Stimulated activated CD4-positive, alpha-beta T cell treated with anti-CD3 and anti-CD28 coated beads, Interleukin-4, amount 100 ng/mL, for 48 hours (primary cell): ENCODE measurements at places on chromosomes 6 and 20.
A peak's percentile ranks its signal among the peaks of the same experiment; 100 is the strongest.

DNA sequence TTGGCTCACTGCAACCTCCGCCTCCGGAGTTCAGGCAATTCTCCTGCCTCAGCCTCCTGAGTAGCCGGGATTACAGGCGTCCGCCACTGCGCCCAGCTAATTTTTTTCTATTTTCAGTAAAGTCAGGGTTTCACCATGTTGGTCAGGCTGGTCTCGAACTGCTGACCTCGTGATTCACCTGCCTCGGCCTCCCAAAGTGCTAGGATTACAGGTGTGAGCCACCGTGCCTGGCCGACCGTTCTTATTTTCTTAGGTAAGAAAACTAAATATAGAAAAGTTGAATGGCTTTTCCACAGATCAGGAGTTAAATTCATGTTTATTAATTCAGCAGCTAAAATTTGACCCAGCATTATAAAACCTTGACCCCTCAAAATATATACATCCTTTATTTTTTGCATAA is 238.7 kb downstream of the TRDN start:
- DNase-seq: no peak

DNA sequence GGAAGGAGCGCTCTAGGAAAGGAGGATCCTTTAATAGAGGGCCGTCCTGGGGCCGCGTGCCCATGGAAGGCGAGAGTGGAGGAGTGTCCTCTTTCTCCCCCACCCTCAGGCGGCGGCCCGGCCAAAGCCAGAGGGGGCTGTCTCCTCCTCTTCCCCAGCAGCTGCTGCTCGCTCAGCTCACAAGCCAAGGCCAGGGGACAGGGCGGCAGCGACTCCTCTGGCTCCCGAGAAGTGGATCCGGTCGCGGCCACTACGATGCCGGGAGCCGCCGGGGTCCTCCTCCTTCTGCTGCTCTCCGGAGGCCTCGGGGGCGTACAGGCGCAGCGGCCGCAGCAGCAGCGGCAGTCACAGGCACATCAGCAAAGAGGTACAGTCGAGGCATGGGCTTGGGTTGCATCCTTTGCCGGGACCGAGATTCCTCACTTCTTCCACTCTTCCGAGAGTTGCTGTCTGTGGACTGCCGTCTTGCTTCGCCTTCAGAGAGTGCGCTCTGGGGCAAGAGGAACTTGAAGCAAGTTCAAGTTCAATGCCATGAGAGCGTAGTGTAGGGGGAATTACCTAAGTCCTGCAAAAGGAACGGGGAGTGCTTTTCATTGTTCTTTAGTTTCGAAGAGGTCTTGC is at the start of gene LAMA2:
Gene LAMA2 (plus strand): TSS at position 148 of the 621 bp plus-strand sequence. CDS start 108 bp downstream, at position 256.
- DNase-seq: no peak

- peak; percentile 30 for DNase-seq
Observed at GRCh38 chr6:24775520-24776058, 852 bp downstream of the GMNN start.

- DNase-seq: no peak
Observed at GRCh38 chr6:69343851-69344250, 453.0 kb downstream of the LMBRD1 start.

DNA sequence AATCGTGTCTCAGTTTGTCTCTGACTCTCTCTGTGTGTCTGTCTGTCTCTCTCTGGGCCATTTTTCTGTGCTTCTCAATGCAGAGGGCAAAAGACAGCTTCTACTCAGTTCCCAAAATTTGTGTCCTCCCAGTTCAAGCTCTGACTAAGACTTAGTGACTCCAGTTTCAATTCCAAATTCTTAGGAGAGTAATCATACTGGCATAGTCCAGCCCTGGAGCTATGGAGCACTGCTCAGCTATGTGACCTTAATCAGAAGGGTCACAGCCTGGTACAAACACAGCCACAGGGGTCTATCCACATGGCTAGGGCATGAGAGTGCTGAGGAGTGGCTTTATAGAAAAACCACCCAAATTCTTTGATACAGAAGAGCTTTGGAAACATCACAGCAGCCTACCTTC is 91.9 kb downstream of the FOXF2 start:
- no peak for DNase-seq

GRCh38 chr6:85506441-85507093 is 56.7 kb downstream of the NT5E start:
- DNase-seq: peak; percentile 23

GRCh38 chr20:40892642-40893041 is 136.0 kb upstream of the TOP1 start:
- DNase-seq: no peak

GRCh38 chr20:31580706-31581105 is 24.4 kb upstream of the ID1 start:
- DNase-seq: no peak

- DNase-seq: no peak
Observed at GRCh38 chr6:125930765-125931418, 25.7 kb upstream of the HINT3 start.

DNA sequence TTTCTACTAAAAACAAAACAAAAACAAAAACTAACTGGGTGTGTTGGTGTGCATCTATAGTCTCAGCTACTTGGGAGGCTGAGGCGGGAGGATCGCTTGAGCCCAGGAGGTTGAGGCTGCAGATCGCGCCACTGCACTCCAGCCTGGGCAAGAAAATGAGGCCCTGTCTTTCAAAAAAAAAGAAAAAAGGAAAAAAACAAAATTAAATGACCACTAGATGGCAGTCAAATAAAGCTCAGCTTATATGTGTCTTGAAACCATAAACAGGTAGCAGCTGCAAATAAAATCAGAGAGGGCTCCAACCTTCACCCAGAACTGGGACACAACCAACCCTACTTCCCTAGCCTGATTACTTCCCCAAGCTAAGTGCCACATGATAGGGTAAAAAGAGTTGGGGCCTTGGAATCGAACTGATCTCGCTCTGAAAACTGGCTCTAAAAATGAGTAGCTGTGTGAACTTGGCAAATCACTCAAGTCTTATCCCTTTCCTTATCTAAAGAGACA is 67.1 kb upstream of the ADGRF4 start:
- no peak for DNase-seq

DNA sequence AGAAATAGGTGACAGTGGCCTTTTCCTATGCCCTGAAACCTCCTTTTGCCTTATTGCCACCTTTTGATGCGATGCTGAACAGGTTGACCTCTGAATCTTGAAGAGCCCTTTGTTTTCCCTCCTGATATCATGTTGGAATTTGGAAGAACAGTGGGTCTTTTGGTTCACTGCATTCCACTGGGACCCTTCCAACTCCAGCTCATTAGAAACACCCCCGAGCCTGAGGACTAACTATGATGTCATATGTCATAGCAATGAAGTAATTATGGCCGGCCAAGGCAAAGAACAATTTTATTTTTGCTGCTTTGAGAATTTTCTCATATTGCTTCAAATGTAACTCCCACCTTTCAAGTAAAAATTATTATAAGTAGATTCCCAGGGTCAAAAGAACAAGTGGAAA is 353.4 kb upstream of the JAG1 start:
- DNase-seq: no peak

- no peak for DNase-seq
Observed at GRCh38 chr6:129673748-129674147, 36.2 kb downstream of the ARHGAP18 start.

DNA sequence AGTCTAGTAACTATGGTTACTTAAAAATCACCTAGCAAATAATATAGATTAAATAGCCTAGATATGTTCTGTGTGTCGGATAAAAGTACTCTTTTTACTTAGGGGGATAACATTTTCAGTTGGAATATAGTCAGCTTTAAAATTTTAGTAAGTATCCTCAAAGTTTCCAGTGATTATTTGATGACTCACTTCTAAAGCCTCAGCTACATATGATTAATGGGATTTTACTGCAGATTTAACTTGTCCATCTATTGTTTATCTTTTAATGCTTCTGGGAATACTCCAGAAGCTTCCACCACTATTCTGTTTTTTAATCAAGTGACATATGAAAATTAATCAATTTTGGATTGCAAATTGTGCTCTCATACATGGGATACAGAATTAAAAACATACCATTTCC is 8.7 kb upstream of the TENT5A start:
- DNase-seq: no peak

DNA sequence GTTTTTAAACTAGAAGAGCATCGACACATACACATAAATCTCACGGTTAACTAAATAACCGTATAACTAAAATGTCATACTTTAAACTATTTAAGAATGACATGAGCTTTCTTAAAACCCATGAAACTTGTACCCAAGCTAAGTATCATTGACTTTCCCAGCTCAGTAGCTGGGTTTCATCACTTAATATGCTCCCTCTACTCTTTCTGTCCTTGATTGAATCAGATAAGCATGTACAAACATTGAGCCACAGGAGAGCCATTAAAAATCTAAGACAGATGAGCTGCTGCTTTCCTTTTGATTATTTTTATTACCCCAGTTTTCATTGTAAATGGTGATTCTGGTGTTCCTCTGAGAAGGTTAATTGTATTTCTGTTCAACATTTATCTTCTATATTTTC is 115.8 kb downstream of the FOXO3 start:
- no peak for DNase-seq

GRCh38 chr6:86331919-86332318 is 605.4 kb upstream of the HTR1E start:
- no peak for DNase-seq

DNA sequence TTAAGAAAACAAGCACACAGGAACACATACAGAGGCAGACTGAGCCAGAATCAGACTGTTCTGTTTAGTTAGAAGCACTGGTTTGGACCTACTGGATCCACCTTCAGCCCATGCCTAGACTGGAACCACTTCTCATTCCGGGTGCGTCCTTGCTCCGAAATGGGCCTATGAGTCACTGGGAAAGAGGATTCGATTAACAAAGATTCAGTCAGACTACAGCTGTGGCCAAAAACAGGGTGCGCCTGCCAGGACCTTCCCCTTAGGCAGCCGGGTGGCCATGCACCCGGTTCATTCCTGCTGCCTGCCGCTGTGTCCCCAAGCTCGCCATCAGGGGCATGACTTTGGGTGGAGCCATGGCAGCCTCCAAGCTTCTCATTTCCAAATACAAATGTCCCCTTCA is 14.5 kb upstream of the KCNK5 start:
- DNase-seq: no peak

DNA sequence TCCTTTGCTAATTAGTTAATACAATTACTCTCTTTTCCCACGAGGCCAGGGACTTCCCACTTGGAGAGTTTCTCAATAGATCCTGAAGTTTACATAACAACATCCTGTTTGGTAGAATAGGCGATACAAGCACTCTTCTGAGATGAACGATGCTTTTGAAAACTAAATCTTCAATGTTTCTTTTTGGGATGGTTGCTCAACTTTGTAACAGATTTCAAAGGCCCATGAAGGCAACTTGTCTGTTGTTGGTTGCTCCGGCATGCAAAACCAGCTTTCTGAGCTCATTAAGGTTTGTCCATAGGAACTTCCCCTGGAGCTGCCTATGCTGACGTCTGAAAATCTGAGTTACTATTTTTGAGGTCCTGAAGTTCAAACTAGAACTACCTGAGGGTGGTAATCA is 25.9 kb upstream of the ROS1 start:
- no peak for DNase-seq

DNA sequence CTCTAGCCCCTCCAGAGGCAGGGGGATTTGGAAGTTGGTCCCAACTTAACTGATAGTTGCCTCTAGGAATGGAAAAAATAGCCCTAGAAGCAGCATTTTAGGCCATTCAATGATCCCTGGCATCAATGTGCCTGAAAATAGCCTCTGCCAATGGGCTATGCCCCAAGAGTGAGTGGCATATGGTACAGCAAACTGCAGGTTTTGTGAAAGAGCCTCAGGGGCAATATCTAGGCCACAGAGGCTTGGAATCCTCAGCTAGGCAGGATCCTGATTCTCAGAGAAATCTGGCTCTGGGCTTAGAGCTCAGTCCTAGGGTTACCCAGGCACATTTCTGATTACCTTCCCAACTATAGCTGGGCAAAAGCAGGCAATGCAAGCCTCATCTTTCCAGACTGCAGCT is 104.4 kb upstream of the MOCS1 start:
- DNase-seq: no peak

- no peak for DNase-seq
Observed at GRCh38 chr20:43975096-43975768, 60.6 kb downstream of the TOX2 start.

DNA sequence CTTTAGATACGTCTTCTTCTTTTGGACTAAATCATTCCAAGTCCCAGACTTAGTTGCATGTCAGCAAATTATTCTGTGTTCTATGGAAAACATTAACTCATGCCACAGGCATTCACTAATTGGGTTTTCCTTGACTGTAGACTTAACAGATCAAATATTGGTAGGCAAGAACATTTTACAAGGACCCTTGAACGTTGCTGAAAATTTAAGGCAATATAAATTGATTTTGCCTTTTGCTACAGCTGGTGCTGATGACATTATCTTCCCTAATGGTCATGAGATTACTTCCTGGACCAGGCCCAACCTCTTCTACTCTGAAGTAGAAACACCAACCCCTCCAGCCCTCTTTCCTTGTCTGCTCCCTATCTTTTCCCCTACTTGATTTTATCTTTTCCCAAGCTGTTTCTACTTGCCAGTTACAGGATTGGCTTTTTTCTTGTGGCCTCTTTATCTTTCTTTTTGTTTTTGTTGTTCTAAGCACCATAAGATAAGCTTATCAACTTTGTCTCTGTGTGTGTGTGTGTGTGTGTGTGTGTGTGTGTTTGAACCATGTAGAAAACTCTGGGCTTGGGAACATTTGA is 514.0 kb upstream of the SOX4 start:
- no peak for DNase-seq

GRCh38 chr20:10920396-10920795 is 246.6 kb upstream of the JAG1 start:
- DNase-seq: no peak

DNA sequence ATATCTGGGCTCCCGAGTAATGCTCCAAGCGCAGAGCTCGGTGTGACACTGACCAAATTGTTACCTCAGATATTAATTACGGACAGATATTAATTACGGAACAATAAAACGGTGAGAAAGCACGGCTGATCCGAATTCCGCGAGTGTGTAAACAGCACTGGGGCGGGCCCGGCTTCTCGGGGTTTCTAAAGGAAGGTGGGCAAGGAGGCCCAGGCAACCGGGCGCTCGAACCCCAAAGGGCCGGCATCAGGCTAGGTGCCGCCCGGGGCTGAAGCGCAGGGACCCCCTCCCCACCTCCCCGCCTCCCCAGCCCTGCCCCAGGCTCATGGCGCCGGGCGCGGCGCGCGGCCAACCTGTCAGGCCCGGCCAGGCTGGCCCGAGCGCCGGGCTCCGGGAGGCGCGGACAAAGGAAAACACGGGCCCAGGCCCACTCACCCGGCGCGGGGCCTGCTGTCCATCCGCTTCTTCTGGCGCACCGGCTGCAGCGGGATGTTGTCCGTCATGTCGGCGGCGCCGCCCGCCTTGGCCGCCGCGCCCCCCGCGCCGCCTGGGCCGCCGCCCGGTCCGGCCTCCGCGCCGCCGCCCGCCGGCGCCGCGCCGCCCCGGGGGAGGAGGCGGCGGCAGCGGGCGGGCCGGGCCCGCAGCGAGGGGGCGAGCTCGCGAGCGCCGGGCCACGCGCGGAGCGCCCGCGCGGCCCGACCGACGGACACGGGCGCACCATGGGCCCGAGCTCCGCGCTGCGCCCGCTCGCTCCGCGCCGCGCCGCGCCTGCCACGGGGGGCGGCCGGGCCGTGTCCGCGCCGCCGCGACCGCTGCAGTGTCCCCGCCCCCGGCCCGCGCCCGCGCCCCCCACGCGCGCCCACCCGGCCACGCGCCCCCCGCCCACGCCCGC is at the start of gene ATP9A:
Gene ATP9A (minus strand): TSS at position 524 of the 892 bp plus-strand sequence. CDS start 21 bp downstream, at position 503.
- no peak for DNase-seq
